ENCODE measurements at places on chromosomes 2 and 18. TPM values are rescaled to one million over a fixed set of nuclear protein-coding genes. Genes with fewer than 3 reads are reported as not detected.

DNA sequence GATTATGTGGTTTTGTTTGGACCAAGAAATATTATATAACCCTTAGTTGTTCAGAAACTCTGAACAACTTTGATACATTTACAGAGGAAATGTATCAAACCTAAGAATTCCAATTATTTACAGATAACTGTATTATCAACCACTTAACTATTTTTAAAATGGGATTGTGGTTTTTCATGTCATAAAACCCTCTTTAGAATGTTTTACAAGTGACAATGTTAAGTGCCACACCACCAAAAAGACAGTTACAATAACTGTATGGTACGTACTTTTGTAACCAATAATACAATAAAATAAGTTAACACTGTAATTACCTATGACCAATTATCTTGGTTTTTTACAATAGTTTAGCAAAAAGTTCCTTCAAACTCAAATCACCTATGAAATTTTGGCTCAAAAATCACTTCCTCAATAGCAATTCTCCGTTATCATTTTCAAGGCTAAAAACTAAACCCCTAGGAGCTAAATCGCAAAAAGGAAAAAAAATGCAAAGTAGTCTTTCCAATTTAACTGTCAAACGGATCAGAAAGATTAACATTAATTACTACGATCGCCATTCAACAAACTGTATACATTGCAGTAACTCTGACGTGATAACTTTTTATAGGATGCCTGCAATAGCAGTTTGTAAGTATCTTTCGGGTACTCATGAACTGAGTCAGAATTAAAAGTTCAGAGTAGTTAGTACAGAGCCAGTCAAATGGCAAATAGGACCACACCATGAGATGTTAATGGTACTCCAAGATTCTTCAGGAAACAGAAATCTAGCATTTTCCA, 1.5 kb downstream of the ROCK1 start:
- DNase-seq: no peak

GRCh38 chr2:29587402-29588190, 333.8 kb downstream of the ALK start:
- no peak for DNase-seq

- DNase-seq: no peak
Observed at GRCh38 chr2:143440411-143441012, 311.3 kb downstream of the ARHGAP15 start.

GRCh38 chr18:35201256-35201931, 39.4 kb upstream of the ZNF397 start:
- no peak for DNase-seq

The FAM237A gene
- not detected for polyA plus RNA-seq

The PECR gene
- polyA plus RNA-seq: 54.7 TPM

All from renal pelvis (tissue), 12 donors.